ENCODE measurements at places on chromosomes 13 and 19.

GRCh38 chr13:41700790-41701310 is 243.5 kb downstream of the RGCC start:
- DNase-seq: peak; percentile 75

DNA sequence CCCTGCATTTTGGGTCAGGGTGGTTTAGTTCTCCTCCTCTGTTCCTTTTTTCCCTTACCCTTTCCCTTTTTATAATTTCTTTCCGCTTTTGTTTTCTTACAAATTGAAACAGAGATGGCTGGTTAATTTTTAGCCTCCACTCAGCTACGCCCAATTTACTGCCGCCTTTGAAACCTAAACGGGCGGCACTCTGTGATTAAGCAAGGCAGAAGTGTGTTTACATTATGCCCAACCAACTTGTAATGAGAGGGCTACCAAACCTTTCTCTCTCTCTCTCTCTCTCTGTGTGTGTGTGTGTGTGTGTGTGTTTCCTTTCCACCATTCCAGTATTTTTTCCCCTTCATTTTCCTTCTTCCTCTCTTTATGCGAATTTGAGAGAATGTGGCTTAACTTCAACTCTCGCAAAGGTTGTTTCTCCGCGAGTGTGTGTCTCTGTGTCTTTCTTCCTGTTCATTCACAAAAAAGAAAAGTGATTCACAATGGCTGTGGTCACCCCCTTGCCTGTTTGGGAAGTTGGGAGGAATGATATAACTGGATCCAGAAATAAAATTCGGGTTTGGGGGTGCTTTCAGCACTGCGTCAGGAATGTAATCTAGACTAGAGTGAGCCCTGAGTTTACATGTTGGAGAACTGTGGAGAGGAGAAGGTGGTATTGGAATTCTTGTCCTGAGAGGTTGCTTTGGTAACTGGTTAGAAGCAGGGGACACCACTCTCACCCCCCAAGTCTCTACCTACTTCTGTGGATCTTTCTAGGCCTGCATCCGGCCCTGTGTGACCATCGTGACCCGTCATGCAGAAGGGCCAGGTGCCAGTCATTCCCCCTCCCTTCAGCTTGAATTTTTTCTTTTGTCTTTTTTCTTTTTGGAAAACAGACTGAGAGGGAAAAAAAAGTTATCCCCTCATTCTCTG is 31.4 kb downstream of the NFIX start:
- DNase-seq: peak; percentile 50

GRCh38 chr13:30224732-30225131 is 82.6 kb downstream of the KATNAL1 start:
- DNase-seq: peak; percentile 69

DNA sequence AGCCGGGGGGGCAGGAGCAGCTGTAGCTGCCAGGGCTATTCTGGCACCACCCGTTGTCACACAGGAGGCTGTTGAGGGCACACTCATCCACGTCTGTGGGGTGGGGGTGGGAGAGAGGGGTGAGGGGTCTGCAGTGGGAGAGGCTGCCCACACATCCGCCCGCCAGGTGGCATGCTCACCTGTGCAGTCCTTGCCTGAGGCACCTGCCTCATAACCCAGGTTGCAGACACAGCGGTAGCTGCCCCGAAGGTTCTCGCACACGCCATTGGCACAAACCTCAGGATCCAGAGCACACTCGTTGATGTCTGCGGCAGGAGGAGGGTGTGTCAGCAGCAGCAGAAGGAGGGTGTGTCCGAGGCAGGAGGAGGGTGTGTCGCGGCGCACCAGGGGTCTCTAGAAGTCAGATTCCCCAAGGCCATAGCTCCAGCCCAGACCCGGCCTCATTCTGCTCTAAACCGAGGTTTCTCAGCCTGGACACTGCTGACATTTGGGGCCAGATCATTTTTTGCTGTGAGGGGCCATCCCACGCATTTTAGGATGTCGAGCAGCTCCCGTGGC is 20.3 kb downstream of the FBN3 start:
- no peak for DNase-seq

- no peak for DNase-seq
Measured at GRCh38 chr13:20125783-20126165, 35.1 kb downstream of the GJA3 start.

- DNase-seq: no peak
Measured at GRCh38 chr19:7435586-7435985, 53.2 kb downstream of the PEX11G start.

- peak; percentile 60 for DNase-seq
Measured at GRCh38 chr13:41985788-41986508, 25.0 kb upstream of the VWA8 start.

DNA sequence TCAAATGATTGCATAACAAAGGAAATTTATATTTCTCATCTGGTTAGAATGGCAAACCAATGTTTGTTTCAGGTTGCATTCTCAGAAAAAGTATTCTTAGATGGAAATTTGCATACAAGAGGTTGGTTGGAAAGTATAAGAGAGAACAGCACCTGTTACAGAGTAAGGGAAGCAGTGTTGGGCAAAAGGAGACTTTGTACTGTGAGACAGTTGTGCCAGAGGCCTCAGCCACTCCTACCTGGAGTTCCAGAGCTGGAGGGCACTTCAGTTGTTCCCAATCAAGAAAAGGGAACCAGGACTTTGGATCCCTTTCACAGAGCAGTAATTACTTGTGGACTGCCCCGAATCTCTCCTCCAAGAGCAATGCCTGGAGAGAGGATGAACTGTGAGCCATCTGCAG is 81.8 kb downstream of the SPRY2 start:
- DNase-seq: no peak

DNA sequence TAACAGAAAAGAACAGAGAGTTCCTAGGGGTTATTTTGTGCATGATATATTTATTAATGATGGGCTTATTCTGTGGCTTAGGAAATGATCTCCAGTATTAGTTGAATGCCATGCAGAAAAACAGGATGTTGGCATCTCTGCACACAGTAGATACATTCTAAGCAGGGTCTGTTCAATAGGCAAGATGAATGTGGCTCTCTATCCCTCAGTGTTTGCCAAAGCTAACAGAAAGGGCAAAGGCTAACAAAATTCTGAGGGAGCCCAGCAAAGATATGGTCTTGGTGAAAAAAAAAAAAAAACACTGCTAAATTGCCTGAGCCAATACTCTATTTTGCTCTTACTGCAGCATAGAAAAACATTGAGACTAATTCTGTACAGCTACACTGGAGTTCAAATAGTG is 1095.8 kb downstream of the UQCRFS1 start:
- DNase-seq: no peak

DNA sequence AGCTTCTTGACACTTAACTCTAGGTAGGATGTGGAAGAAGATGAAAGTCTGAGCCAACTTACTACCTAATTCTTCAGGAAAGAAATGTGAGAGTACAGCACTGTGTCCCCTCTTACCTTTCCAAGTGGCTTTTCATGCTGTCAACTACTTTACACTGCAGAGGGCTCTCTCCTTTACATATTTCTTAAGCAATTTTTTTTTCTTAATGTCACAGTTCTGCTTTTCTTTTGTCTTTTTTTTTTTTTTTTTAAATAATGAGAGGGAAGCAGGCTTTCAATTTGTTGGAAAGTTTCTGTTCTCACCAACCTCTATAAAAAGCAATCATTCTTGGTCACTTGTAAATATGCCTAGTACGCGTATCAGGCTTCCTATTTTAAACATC is 212.7 kb upstream of the MIR17HG start:
- DNase-seq: no peak

DNA sequence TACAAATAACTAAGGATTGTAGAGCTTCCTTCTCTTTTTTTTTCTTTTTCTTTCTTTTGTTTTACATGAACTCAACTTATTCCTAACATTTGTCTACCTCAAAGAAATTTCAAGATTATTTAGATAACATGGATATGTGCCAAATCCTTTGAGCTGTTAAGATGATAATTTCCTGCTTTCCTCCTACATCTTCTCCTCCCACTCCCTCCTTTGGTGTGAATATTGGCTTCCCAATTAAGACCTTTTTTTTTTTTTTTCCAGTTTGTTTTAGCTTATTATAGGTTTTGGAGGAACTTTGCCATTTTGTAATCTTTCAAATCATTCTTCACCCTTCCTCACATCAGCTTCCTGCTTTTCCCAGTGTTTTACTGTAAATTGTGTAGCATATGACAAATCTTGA is 10.6 kb downstream of the NHLRC3 start:
- no peak for DNase-seq

GRCh38 chr13:98279473-98280175 is 102.6 kb upstream of the RNF113B start:
- DNase-seq: no peak

- DNase-seq: no peak
Measured at GRCh38 chr19:7063339-7063738, 4.9 kb upstream of the MBD3L3 start.

DNA sequence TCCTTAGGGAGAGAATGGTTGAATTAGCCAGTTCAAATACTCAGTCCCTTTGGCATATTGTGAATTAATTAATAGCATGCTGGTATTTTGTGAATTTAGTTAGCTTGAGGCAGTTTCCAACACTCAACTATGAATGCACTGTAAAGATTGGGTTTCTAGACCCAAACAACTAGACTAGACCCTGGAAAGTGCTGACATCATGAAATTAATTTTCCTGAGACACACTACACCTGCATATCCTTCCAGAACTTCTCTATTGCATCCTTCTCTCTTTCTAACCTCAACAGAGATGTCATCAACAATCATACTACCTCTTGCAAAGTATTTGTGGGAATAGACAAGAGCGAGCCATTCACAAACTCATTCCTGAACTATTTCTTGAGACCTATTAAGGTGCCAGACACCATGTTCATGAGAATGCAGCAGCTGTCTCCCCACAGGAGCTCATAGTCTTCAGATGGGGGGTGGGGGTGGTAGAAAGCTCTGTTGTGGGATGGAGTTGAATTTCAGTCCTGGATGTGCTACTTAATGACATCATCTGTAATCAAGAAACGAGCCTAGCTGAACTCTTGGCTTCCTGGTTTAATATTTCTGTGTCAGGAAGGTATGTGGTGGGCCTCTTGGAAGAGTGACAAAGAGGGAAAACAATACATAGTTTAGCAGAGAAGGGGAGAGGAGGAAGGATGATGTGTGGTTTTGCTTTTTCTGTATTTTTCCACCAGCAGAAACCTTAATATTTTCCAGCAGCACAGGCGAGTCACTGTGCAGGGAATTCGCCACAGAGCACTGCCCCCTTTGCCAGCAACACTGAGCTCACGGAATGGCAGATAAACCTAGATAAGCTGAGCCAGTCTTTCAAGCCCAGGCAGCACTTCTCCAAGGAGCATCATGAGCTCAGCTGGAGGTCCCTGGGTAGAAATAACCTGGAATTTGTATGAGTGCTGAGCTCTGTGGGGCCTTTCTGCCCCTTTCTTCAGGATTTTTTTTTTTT is 53.1 kb upstream of the CYSLTR2 start:
- peak; percentile 62 for DNase-seq

- no peak for DNase-seq
Measured at GRCh38 chr13:112586334-112586960, 1.5 kb downstream of the TUBGCP3 start.

GRCh38 chr13:52921194-52921593 is 72.8 kb upstream of the PCDH8 start:
- no peak for DNase-seq

- DNase-seq: no peak
Measured at GRCh38 chr13:24644036-24644435, 36.2 kb upstream of the ATP12A start.

DNA sequence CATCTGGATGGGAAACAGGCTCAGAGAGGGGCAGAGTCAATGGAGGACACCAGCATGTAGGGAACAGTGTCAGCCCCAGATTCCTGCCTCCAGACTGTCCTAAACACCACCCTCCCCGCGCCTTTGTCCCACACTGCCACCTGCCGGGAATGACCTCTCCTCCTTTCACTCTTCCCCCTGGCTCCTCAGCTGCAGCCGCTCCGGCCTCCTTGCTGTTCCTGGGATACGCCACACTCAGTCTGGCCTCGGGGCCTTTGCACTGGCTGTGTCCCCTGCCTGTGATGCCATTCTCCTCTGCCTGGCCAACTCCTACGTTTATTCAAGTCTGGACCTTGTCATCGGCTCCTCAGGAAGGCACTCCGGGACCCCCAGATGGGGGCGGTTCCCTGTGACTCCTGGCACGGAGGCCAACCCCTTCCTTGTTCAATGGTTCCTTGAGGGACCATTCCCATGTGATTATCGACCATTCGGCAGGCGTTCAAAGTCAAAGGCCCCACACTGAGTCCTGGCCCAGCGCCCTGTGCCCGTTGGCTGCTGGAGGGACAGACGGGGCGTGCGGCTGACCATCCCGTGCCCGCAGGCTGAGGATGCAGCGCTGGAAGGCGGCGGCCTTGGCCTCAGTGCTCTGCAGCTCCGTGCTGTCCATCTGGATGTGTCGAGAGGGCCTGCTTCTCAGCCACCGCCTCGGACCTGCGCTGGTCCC is 15.8 kb downstream of the FUT6 start:
- no peak for DNase-seq

GRCh38 chr19:10390652-10391286 is 10.4 kb upstream of the TYK2 start:
- peak; percentile 51 for DNase-seq

DNA sequence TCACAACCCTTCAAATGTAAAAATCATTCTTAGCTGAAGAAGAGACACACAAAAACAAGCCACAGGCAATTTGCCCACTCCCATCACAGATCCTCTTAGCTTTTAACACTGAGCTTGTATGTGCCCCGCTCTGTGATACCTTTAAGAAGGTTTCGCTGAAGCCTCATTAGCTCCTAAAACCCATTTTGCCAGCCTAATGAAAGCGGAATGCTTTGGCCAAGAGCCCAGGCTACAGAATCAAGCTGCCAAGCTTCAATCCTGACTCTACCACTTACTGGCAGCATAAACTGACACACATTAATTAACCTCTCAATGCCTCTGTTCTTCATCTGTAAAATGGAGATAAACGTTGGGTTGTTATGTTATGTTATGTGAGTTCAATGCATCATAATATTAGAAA is 10.5 kb downstream of the ZNF112 start:
- DNase-seq: no peak

- DNase-seq: no peak
Measured at GRCh38 chr13:111345682-111346081, 25.2 kb downstream of the TEX29 start.

GRCh38 chr13:63149375-63149774 is 1733.7 kb upstream of the PCDH20 start:
- no peak for DNase-seq

GRCh38 chr19:51293571-51294210 is 17.8 kb upstream of the IGLON5 start:
- DNase-seq: no peak

GRCh38 chr13:29448174-29448573 is 147.3 kb downstream of the SLC7A1 start:
- DNase-seq: no peak

- no peak for DNase-seq
Measured at GRCh38 chr19:7981199-7981598, 24.2 kb downstream of the ELAVL1 start.

GRCh38 chr13:47119575-47120235 is 222.9 kb upstream of the HTR2A start:
- DNase-seq: no peak
